ENCODE measurements at places on chromosomes 4 and X. TPM values are rescaled to one million over a fixed set of nuclear protein-coding genes. Genes with fewer than 3 reads are reported as not detected.

The S100G gene
- not detected for total RNA-seq

GRCh38 chrX:129980001-129980401, 2.4 kb upstream of the BCORL1 start:
- H3K4me3 ChIP-seq: no peak overlapping the region
- no peaks in the 10 kb centered on the region for H3K36me3 ChIP-seq
- no peak overlapping the region for H3K27ac ChIP-seq
- no peak for DNase-seq
- H3K27me3 ChIP-seq: no peaks in the 10 kb centered on the region

- peak within 1 kb of the TSS; percentile 97 for H3K27ac ChIP-seq
- peak within 1 kb of the TSS; percentile 99 for H3K4me3 ChIP-seq
- peak; percentile 81 for DNase-seq
- peaks cover 13% of the 10 kb centered on the region for H3K27me3 ChIP-seq
- H3K36me3 ChIP-seq: peaks cover 14% of the 10 kb centered on the region
Measured at GRCh38 chr4:56907489-56908205, at the start of gene REST. Gene REST, plus strand, starts transcription at chr4:56907900. Its CDS starts 2,739 bp downstream, at chr4:56910639.

The UCP1 gene
- not detected for total RNA-seq

DNA sequence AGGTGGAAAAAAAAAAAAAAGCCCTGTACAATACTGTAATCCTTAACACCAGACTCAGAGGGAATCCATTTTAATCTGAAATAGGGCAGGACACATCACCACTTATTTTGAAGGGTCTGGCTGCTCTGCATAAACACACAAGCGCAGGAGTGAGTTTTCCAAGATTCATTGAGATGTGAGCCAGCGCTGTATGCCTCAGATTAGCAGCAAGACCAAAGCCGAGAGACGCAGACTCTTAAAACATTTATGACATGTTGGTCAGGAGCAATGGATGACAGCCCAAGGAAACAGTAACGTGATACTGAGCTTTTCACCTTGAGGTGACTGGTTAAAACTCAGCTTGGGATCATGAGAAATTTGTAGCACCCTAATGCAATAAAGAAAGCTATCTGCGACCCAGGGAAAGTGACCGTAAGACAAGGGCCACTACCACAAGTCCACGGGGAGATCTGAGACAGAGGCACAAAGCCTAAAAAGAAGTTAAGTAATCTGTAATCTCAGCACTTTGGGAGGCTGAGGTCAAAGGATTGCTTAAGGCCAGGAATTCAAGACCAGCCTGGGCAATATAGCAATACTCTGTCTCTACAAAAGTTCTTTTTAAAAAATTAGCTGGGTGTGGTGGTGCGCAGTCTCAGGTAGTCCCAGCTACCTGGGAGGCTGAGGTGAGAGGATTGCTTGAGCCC, 210.6 kb downstream of the COL25A1 start:
- H3K4me3 ChIP-seq: no peak overlapping the region
- no peaks in the 10 kb centered on the region for H3K36me3 ChIP-seq
- DNase-seq: peak; percentile 5

DNA sequence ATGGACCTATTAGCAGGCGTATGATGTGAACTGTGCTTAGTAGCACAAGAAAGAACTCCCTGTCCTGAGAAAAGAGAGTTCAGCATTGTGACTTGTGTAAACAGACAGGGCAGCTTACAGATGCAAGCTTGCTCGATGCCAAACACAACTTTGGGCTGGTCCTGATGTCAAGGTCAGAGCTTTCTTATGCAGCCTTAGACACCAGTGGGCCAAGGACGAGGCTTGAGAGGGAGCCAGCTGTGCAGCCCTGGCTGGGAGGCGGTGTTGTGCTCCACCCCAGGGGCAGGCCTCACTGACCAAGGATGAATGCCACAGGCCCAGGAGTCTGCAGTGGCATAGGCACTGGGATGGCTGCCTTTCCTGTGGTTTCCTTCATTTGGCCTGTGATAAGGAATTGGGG, 35.4 kb downstream of the JADE1 start:
- no peaks in the 10 kb centered on the region for H3K4me1 ChIP-seq
- no peak for DNase-seq
- H3K27me3 ChIP-seq: no peaks in the 10 kb centered on the region
- peaks cover 97% of the 10 kb centered on the region for H3K36me3 ChIP-seq

DNA sequence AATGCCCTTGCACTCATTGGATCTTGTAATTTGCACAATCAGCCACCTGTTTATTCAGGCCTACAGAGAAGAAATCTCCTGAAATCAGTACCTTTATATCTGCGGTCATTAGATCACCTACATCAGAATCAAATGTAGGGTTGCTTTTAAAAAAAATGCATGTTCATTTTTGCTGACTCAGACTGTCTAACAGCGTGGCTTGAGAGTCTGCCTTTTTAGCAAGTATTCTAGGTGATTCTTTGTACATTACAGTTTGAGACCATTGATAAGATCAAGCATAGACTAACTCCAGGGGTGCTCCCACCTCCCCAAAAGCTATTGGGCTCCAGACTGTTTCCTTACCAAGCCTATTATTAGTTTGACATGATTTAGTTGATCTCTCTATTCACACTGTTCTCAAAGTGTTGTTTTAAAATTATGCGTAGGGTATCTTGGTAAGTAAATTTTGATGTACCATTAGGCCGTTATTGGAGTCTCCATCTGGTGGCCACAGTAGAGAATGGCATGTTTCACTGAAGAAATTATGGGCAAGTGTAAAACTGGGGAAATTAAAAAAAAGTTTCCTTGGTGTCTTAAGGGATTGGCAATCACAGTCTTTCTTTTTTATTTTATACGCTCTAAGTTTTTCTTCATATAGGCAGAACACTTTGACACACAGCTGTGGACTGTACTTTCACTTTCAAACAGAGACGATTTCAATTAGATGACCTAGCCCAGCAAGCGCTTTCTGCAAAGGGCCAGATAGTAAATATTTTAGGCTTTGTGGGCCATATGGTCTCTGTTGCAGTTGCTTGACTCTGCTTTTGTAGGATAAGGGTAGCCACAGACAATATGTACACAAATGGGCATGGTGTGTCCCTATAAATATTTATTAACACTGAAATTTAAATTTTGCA, 33.7 kb upstream of the MSL3 start:
- no peaks in the 10 kb centered on the region for H3K4me1 ChIP-seq
- H3K27ac ChIP-seq: no peak overlapping the region
- no peaks in the 10 kb centered on the region for H3K27me3 ChIP-seq
- no peaks in the 10 kb centered on the region for H3K36me3 ChIP-seq
- no peak overlapping the region for H3K4me3 ChIP-seq

The ERAS gene
- total RNA-seq: not detected

DNA sequence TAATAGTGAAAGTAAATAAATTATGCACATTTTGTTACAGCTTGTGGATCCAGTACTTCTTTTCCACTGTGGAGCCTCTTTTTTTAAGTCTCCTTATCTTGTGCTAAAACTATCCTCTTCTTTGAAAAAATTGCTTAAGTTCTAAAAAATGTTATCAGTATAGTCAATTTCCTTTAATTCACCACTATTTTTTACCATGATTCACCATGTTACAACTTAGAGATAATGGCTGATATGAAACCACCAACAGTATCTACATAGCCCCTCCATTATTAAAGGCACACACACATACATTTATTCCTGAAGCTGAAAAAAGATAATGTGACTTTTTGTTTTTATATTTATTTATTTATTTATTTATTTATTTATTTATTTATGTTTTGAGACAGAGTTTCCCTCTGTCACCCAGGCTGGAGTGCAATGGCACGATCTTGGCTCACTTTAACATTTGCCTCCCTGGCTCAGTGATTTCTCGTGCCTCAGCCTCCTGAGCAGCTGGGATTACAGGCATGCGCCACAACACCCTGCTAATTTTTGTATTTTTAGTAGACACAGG, 243.2 kb downstream of the SPOCK3 start:
- H3K27ac ChIP-seq: no peak overlapping the region
- DNase-seq: no peak
- no peaks in the 10 kb centered on the region for H3K27me3 ChIP-seq
- H3K4me3 ChIP-seq: no peak overlapping the region

- no peaks in the 10 kb centered on the region for H3K4me1 ChIP-seq
- no peak for DNase-seq
- no peak overlapping the region for H3K27ac ChIP-seq
- H3K4me3 ChIP-seq: no peak overlapping the region
- no peaks in the 10 kb centered on the region for H3K36me3 ChIP-seq
- H3K27me3 ChIP-seq: no peaks in the 10 kb centered on the region
Measured at GRCh38 chr4:149296084-149296483, 519.6 kb downstream of the IQCM start.

The NPY5R gene
- not detected for total RNA-seq

DNA sequence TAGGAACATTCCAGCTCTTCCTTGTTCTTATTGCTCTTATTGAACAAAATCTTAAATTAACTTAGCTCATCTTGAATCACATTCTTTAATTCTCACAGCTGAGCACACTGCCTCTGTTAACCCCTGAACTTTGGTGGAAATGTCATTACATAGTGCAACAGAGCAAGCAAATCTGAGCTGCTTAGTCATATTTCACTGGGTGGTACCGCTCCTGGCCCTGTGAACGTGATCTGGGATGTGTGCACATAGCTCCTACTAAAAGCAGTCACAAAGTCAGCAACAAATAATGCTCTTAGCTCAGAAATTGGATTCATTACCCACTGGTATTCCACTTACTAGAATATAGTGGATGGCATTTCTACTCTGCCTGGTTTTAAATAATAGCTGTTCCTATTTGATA, 27.9 kb downstream of the ARHGEF6 start:
- no peaks in the 10 kb centered on the region for H3K27me3 ChIP-seq
- no peak for DNase-seq
- H3K36me3 ChIP-seq: no peaks in the 10 kb centered on the region
- no peak overlapping the region for H3K27ac ChIP-seq
- peaks cover 8% of the 10 kb centered on the region for H3K4me1 ChIP-seq

DNA sequence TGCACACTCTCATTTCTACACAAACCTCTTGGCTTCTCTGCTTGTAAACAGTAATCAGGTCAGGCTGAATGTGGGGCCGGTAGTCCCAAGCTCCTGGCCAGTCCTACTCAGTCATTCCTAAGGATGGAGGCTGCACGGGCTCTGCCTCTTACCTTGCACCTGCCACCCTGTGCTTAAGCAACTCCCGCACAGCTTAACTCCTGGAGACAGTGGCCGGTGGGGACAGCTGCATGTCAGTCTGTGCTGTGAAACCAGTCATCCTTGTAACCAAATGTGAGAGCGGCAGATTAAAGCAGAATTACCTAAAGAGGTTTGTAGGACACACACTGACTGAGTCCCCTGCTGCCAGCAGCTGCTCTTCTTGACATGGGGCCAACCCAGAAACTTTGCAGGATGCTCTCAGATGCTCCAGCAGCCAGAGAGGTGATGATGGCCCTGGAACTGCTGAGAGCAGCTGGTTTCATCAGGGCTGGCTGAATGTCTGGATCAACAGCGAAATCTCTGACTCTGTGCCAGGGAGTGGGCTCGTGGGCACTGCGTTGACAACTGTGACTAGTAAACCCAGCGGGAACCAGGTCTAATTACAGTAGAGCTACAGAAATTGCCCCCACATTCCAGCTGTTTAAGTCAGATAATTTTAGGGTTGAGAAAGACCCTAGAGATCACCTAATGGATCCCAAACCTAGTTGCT, 123.7 kb downstream of the ANAPC4 start:
- no peak overlapping the region for H3K27ac ChIP-seq
- no peak overlapping the region for H3K4me3 ChIP-seq
- H3K4me1 ChIP-seq: no peaks in the 10 kb centered on the region
- H3K27me3 ChIP-seq: no peaks in the 10 kb centered on the region
- H3K36me3 ChIP-seq: no peaks in the 10 kb centered on the region

DNA sequence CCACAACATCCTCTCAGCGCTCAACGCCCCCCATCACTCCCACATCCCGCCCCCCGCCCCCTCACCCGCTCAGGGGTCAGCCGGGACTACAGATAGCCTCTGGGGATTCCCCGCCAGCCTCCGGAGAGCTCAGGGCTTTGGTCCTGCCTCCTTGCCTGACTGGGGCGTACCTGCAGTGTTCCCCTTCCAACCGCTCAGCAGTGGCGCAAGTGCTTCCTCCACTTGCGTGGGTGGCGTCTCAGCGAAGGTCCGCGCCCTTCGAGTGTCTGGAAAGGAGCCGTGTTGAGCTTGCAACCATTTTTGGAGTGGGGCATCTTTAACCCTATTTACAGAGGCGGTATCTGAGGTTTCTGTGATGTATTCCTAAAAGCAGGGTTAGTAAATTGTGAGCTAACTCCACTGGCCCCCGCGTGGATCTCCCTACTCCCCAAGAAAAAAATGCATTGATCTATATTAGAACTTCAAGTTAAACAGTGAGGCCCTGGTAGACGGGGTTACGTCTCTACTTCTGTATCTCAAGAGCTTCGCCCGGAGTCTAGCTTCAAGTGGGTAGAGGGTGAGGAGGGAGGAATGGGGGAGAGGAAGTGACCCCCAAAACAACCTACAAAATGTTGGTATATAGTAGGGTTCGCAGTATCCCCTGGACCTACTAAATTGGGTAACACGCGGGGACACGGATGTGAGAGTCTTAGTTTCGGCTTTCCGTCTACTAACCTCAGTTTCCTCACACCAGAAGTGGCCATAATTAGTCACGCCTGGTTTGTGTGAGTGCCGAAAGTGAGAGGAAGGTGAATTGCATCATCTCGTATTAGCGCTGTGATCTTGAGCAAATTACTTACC, 16.1 kb downstream of the NKX3-2 start:
- no peak overlapping the region for H3K4me3 ChIP-seq
- H3K27ac ChIP-seq: no peak overlapping the region
- peaks cover 4% of the 10 kb centered on the region for H3K27me3 ChIP-seq
- no peak for DNase-seq
- peaks cover 19% of the 10 kb centered on the region for H3K4me1 ChIP-seq

GRCh38 chr4:104489731-104490095, 5.0 kb downstream of the CXXC4 start:
- peaks cover 11% of the 10 kb centered on the region for H3K4me1 ChIP-seq
- H3K4me3 ChIP-seq: no peak overlapping the region
- no peaks in the 10 kb centered on the region for H3K27me3 ChIP-seq
- no peak for DNase-seq
- no peak overlapping the region for H3K27ac ChIP-seq

DNA sequence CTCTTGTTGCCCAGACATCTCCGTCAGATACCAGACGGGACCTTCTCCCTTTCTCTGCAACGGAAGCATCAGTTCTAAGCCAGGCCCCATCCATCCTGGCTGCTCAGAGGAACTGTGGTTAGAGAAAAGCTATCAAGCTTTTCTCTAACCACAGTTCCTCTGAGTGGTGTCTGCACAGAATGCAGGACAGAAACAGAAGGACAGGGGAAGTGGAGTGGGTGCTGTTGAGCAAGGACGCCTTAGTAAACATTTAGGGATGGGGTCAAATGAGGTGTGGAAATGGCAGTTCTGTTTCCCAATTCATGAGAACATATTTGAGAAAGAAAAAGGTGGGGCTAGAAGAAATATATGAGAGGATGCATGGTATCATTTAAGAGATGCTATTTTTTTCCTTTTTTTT, 283.8 kb downstream of the CRLF2 start:
- H3K4me3 ChIP-seq: no peak overlapping the region
- no peaks in the 10 kb centered on the region for H3K4me1 ChIP-seq
- DNase-seq: no peak

GRCh38 chr4:32519060-32519459, 1798.9 kb downstream of the PCDH7 start:
- H3K4me1 ChIP-seq: no peaks in the 10 kb centered on the region
- DNase-seq: no peak
- no peak overlapping the region for H3K4me3 ChIP-seq
- H3K27ac ChIP-seq: no peak overlapping the region
- no peaks in the 10 kb centered on the region for H3K27me3 ChIP-seq

GRCh38 chrX:74526764-74527163, 87.7 kb downstream of the RLIM start:
- H3K4me1 ChIP-seq: no peaks in the 10 kb centered on the region
- DNase-seq: no peak
- H3K4me3 ChIP-seq: no peak overlapping the region
- H3K27me3 ChIP-seq: no peaks in the 10 kb centered on the region
- H3K36me3 ChIP-seq: no peaks in the 10 kb centered on the region

- DNase-seq: no peak
- H3K27me3 ChIP-seq: no peaks in the 10 kb centered on the region
- H3K27ac ChIP-seq: no peak overlapping the region
- no peak overlapping the region for H3K4me3 ChIP-seq
- H3K36me3 ChIP-seq: no peaks in the 10 kb centered on the region
Measured at GRCh38 chr4:102732678-102733077, 28.1 kb downstream of the MANBA start.
